NCI-H2107 (cell line): ENCODE measurements at places on chromosomes 11 and 22.

GRCh38 chr11:94993400-94993943 is 20.0 kb downstream of the KDM4D start:
- no peak for DNase-seq

- DNase-seq: no peak
Measured at GRCh38 chr11:46239801-46240061, 37.7 kb upstream of the CREB3L1 start.

- no peak for DNase-seq
Measured at GRCh38 chr11:121068787-121069186, 32.3 kb upstream of the TECTA start.

GRCh38 chr11:61020551-61021235 is 49.2 kb downstream of the CD6 start:
- DNase-seq: no peak

DNA sequence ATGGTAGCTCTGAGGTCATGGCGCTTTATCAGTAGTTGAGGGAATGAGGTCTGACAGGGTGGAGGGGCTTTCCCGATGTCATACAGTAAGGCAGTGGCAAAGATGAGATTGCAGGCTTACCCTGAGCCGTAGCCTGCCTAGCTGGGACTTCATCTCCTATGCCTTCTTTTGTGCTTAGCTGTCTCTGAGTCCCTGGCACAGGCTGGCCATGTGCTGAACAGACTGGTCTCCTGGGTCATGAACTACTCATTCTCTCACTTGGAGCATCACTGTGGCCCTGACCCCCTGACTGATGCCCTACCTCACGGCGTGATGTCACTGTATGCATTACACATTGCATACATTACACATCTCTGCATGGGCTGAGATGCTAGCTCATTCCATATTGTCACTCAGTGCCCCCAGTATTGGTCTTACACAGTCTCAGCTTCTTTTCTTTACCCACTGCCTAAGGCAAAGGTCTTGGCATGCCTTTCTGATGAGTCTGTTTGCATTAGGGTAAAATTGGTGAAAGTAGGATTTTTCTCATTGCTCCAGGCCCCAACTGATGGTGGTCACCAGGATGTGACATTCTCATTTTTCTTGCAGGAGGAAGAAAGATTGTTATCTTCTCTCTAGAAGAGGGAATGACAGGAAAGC is 389.4 kb upstream of the CADM1 start:
- no peak for DNase-seq

GRCh38 chr22:47091246-47091651 is 328.8 kb downstream of the TBC1D22A start:
- DNase-seq: no peak
